ENCODE measurements at places on chromosomes 1 and 21. TPM values are rescaled to one million over a fixed set of nuclear protein-coding genes. Genes with fewer than 3 reads are reported as not detected.

Gene DENND2C
- 2.6 TPM for total RNA-seq

- DNase-seq = no peak
These were observed 8.3 kb downstream of the SHISAL2A start for GRCh38 chr1:52641307-52641706.

GRCh38 chr21:25573409-25574206 lies 33.7 kb downstream of the MRPL39 start:
- DNase-seq = no peak

Gene ENAH
- 24.5 TPM for total RNA-seq

- no peak for DNase-seq
These were observed 4.7 kb downstream of the TNN start for GRCh38 chr1:175072099-175072951.

- DNase-seq = no peak
These were observed 52.4 kb upstream of the SLFNL1 start for GRCh38 chr1:41073971-41074370.

- DNase-seq = no peak
These were observed 53.1 kb upstream of the USH2A start for GRCh38 chr1:216476341-216476740.

- no peak for DNase-seq
These were observed 163.2 kb upstream of the CSF3R start for GRCh38 chr1:36645867-36646266.

Gene TAL1
- 3.9 TPM for total RNA-seq

Gene INTS7
- total RNA-seq = 19.0 TPM

DNA sequence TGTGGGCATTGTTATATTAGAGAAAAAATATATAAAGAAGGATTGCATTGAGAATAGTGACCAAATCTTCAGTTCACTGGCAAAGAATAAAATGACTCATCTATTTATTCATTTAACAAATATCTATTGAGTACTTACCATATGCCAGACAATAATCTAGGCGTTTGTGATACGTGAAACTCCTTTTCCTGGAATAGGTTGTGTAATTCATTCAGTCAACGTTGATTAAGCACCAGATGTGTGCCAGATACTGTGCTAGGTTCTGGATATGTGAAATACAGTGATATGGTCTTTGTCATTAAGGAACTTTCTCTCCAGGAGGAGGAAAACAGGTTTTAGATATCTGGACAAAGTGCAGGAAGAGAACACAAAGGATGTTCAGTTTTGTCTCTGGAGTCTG lies 344.5 kb downstream of the RWDD3 start:
- DNase-seq = no peak

DNA sequence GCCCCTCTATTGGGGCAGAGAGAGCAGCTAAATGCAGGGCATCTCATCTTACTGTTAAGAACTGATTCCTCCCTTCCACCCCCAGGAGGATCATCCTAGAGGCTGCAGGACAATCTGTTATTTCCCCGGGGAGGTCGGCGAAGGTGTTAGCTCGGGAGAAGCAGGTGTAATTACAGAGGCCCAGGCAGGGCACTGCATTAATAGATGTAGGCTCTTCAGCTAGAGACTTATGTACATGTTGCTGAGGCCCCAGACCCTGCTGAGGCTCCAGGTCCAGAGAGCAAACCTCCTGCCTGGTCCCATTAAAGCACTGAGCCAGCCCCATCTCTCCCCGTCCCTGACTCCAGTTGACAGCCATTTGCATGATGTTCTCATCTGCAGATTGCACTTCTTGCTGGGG lies 320.3 kb upstream of the VAMP3 start:
- no peak for DNase-seq

- no peak for DNase-seq
These were observed 40.0 kb downstream of the SYNJ1 start for GRCh38 chr21:32687643-32688345.

DNA sequence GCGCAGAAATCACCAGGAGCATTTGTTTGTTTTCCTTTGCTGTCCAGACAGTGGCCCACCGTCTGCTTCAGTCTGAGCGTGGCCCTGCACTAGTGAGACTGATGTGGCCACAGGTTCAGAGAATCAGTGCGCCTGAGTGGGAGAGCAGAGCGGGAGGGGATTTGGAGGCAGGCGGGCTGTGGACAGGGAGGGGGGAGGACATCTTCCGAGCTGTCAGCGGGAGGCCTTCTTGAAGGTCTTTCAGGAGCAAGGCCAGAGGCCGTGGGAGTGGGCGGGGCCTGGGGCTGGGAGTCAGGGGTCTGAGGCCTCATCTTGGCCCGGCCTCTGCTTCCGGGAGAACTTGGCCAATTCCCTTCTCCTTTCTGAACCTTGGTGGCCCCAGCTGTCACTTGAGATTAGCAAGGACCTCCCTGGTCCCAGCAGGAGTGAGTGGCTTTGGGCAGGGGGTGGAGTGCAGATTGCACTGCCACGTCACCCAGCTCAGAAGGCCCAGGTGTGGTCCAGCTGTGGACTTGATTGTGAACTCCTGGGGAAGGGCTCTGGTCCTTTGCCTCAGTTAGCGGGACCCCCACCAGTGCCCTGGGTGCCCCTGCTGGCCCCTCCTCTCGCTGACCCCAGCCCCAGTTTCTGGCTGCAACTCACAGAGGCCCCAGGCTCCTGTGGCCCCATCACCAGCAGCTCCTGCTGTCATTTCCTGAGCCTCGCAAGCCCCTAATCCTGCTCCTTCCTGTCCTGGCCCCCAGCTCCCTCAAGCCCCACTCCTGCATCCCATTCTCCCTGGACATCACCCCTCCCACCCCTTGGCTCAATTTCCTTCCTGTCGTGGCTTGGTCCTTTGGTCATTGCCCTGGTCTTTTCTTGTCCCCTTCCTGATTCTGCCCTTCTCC lies 8.4 kb downstream of the TNFRSF1B start:
- DNase-seq = no peak

- no peak for DNase-seq
These were observed 14.5 kb upstream of the APP start for GRCh38 chr21:26185021-26185420.

DNA sequence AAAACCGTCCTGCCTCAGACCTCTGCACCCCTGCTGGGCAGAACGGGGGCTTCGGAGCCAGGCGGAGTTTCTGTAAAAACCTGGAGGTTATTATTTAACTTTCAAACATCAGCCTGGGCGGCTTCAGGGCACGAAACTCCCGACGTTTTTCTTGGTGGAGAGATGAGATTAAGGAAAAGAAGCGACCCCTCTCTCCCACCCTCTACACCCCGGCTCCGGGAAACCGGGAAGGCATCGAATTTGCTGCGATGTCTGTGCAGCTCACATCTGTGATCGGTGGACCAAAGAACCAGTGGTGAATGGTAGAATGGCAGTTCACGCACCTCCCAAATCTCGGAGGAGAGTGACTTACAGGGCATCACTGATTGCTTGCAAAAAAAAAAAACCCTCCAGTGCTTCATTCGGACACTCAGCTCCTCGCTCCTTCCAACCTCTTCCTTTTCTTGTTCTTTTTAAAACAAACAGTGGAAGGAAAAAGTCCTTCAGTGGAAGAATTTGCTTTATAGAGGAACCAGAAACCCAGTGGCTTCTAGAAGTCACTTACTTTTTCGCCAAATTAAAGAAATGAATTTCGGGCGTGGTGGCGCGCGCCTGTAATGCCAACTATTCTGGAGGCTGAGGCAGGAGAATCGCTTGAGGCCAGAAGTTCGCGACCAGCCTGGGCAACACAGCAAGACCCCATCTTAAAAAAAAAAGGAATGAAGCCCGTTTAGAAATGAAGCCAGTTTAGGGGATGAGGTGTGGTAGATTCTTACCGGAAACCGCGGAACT lies 884 bp downstream of the PHACTR4 start:
- DNase-seq = peak; percentile 12

GRCh38 chr1:47440599-47441081 lies 2.8 kb downstream of the FOXD2 start:
- no peak for DNase-seq

DNA sequence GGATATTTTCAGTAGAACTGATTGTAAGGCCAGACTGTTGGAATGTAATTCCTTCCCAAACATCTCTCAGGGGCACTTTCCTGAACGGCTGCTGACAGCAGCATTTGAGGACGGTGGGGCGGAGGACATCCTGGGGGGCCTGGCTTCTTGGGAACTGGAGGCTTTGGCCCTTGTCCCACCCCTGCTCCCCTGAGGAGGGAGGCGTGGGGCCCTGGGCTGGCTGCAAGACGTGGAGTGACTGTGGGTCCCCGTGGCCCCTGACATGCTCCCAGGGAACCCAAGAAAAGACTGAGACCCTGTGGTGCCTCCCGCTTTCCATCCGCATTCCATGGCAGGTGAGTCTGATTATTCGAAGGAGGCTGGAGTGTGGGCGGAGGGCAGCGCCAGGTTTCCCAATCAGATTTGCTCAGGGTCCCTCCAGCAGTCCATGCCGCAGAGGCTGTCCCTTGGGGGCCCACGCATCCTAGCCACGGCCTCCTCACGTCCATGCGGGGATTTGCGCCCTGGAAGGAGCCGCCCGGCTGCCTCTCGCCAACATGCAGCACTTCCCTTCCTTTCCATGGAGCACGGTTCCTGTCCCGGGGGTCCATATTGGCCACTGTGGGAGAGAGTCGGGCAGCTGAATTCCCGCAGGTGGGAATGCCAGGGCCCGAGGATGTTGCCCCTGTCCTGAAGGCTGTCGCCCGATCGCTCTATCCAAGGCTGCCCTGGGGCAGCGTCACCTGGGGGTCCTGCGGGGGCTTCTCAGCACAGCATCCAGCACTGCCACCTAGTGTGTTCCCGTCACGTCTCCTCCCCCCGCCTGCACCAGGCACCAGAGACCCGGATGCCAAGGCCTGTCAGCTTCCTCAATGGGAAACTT lies 69.0 kb downstream of the FAAP20 start:
- no peak for DNase-seq
